H9 (cell line): ENCODE measurements at places on chromosomes 5 and 9. TPM values are rescaled to one million over a fixed set of nuclear protein-coding genes. Genes with fewer than 3 reads are reported as not detected.

DNA sequence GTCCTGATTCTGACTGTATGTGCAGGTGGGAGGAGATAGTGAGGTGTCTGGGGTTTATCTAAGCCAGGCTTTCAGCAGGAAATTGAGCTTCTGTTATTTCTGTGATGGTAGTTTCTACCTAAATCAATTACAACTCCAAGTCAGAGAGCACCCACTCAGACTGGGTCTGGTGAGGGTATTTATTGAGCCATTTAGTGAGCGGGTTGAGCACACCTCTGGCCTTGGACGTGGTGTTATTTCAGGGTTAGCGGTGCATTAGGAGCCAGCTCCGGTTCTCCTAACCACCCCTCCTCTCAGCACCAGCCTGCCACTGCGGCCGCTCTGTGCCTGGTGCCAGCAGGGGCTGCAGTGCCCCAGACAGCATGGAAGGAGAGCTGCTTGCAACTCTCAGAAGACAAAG is 238.9 kb downstream of the CACNA1B start:
- DNase-seq, result no peak

GRCh38 chr9:129866394-129867135 is 31.3 kb downstream of the USP20 start:
- DNase-seq, result no peak

DNA sequence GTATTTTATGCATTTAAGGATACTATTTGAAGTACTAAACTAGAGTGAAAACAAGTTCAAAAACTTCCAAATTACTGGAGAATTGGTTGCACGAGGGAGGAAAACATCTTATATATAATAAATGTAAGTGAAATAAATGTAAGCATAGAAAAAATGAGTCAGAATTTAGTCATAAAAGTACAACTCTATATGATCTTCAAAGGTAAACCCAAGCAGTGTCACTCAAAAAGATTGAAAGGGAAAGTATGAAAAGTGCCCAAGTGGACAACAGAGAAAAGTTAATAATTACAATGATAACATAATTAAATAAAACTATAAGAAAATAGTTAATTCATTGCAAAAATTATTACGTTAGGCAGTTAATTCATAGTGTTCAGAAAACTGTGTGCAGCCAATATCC is 2288.5 kb upstream of the C9orf72 start:
- no peak for DNase-seq

GRCh38 chr9:135865531-135865930 is 41.8 kb downstream of the CAMSAP1 start:
- DNase-seq, result no peak

The INSL6 gene
- not detected in 2 replicates for total RNA-seq

The LYSMD3 gene
- 14.0 and 16.5 TPM in 2 replicates for total RNA-seq

- DNase-seq, result no peak
Observed at GRCh38 chr5:69034898-69035297, 58.9 kb upstream of the SLC30A5 start.

The PNPLA7 gene
- 1.6 and 1.8 TPM in 2 replicates for total RNA-seq

DNA sequence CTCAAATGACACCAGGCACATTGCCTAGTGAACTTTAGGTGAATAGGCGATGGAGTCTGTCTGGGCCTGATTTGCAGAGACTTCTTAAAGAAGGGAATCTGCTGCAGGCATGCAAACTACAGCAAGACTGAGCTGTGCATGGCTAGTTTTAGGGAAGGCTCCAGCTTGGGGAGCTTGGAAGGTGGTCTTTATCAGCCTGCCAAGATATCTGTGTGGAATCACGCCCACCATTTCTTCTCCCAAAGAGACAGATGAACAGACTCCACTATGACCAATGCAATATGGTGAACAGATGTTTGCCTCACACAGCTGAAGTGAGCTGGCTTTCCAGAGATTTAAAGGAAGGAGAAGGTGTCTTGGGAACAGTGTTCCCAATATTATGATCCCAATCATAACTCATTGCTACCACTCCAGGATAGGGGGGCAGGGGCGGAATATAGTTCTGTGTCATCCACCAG is 129.0 kb upstream of the HMHB1 start:
- DNase-seq, result no peak

GRCh38 chr9:91359734-91360470 is 1.8 kb downstream of the AUH start:
- no peak for DNase-seq

GRCh38 chr5:72347801-72348308 is 27.7 kb downstream of the PTCD2 start:
- DNase-seq, result no peak

- DNase-seq, result no peak
Observed at GRCh38 chr5:3051400-3051799, 299.9 kb upstream of the IRX2 start.

The SPATA31A5 gene
- total RNA-seq, result 0.28 and 0.46 TPM in 2 replicates

The HAVCR2 gene
- not detected in 2 replicates for total RNA-seq

GRCh38 chr5:142753116-142753631 is 17.0 kb upstream of the ARHGAP26 start:
- no peak for DNase-seq

GRCh38 chr5:72007336-72008111 is 99.8 kb upstream of the MAP1B start:
- no peak for DNase-seq

DNA sequence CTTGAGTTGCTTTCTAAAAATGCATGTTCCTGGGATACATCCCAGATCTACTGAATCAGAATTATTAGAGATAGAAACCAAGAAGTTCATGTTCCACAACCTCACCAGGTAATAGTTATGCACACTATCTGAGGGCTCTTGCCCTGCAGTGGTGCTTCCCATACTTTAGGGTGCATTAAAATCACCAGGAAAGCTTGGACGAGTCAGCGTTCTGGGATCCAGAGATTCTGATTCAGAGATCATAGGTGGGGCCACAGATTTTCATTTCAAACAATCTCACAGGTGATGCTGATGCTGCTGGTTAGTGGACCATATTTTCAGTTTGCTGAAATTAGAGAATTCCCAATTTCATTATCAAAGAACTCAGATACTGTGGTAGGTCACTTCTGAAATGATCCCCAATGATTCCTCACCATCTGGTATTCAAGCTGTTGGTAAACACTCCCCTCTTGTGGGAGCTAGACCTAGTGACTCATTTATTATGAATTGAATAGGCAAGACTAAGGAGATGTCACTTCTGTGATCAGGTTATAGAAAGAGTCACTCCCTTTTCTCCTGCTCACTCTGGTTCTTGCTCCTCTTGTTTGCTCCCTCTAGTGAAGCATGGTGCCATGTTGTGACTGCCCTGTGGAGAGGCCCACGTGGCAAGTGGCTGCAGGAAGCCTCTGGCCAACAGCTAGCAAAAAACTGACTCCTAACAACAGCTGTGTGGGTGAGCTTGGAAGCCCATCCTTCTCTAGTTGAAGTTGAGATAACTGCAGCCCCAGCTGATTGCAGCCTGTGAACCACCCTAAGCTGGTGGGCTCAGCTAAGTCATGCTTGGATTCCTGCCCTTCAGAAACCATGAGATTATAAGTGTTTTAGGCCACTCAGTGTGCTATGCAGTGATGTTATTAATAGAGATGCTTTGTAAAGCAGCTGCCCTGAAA is 59.8 kb downstream of the SH3TC2 start:
- DNase-seq, result no peak

The CCNI2 gene
- 0.57 and 0.90 TPM in 2 replicates for total RNA-seq

DNA sequence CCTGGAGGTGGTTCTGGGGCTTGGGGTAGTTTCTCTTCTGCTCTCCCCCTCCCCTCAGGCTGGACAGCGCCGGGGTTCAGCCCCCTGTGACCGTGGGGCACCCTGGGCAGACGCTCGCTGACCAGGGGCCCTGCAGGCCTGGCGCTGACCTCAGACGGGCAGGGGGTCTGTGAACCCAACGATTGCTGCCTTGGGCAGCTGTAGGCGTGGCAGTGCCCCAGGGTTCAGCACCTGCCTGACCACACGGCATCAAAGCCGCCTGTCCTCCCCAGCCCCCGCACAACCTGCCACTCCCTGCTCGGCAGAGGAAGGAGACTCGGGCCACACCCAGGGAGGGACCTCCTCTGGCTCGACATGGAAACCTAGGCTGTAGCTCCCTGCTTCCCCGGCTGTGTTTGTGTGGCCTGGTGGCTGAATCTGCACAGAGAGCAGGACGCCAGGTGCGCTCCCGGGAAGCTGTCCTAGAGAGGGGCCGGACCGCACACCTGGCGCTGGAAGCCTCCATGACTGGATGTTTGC is 12.2 kb downstream of the LCN12 start:
- no peak for DNase-seq

The ZNF366 gene
- not detected in 2 replicates for total RNA-seq

The MELK gene
- total RNA-seq, result 40.1 and 43.6 TPM in 2 replicates

DNA sequence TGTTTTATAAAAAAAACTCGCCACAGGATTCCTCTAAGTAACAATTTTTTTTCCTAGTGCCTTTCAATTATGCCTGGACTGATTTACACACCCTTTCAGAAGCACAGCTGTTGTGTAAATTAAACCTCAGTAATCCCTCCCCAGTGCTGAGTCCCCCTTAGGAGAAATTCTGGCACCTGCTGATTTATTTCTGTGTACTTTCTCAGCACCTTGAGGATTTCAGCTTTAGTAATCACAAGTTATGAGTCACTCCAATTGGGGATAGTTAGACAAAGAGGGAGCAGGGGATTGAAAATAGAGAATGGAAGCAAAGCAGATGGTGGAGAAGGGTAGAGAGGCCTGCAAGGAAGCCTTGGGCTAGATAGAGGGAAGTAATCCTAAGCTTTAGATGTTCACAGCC is 171.7 kb downstream of the TTLL11 start:
- DNase-seq, result no peak

The GADD45G gene
- total RNA-seq, result 6.8 and 7.7 TPM in 2 replicates

The FREM1 gene
- total RNA-seq, result 0.35 and 0.44 TPM in 2 replicates

DNA sequence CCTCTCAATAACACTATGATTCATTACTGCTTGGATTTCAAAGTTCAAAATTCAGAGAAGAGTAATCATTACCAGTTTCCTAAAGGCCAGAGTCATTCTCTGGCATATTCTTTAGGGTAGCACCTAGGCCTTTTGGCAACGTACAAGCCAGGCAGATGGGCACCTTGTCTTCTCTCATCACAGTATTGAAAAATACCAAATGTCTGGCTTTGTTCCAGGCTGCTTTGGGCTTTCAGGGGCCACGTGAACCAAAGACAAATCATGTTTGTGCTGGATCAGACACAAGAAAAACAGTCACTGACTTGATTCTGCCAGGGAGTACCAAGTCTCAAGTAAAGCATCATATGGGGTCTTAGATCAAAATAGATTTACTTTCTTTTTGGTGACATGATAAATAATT is 15.5 kb downstream of the MEGF9 start:
- DNase-seq, result no peak

DNA sequence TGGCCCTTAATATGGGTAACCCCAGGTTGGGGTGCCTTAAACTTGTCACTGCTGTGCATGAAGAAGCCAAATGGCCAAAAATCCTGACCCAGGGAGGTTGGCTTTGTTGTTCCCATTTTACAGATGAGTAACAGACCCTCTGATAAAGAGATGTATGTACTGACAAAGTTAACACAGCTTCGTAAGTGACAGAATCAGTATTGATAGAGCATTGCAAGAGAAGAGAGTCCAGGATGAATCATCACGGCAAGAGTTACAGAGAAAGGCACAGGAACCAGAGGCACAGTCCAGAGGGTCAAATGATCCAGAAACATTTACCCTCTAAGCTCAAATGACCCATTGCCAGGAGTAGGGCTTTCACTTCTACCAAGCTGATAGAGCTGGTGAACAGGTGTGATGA is 103.8 kb upstream of the SMC2 start:
- no peak for DNase-seq

DNA sequence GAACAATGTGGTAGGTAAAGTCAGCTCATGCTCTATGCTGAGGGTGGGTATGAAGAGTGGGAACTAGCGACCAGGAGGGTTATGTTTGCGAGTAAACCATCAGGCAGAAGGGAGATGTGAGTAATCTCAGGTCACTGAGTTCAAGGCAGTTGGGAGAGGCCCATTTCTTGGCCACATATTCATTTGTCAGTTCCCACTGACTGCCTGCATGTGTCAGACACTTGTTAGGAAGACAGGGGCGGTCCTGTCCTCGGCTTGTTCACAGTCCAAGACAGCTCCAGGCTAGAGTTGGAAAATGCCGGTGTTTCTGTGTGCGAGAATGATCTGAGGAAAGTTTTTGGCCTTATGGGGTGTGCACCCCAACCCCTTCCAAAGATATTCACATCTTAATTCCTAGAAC is 48.6 kb upstream of the GDNF start:
- no peak for DNase-seq

DNA sequence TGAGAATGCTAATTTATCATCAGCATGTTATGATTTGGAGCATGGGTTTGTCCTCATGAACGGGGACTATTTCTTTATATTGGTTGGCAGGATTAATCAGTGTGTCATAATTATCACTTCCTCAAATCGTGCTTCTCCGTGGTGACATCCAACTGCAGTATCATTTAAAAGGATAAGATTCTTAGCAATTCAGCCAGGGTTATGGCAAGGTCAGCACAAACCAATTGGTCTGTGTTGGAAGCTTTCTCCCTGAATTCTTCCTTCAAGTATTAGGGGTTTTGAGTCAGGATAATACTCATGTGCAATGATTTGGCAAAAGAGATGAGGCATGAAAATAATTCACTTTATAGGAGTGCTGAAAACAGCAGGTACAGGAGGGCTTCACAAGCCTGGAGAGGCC is 5.5 kb upstream of the CAMLG start:
- DNase-seq, result no peak

The THBS4 gene
- total RNA-seq, result 18.6 and 19.0 TPM in 2 replicates

DNA sequence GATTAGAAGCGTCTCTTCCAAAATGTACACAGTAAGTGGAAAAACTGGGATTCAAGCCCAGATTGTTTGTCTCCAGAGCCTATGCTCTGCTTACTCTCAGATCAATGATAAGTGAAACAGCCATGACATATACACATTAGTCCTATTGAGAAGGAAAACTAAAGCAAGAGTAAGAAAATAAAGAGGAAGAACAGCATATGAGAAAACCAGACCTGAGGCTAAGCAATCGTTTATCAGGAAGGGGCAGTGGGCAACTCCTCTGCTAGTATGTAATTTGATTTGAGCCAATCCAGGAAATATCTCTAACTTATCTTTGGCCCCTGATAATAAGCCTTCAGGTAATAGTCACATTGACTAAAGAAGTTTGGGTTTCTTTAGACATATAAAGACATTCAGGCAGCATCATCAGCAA is 789.9 kb upstream of the C9orf72 start:
- no peak for DNase-seq

GRCh38 chr5:8807636-8808035 is 738.2 kb downstream of the SEMA5A start:
- no peak for DNase-seq

The LIX1 gene
- 0.07 and 0.13 TPM in 2 replicates for total RNA-seq

The NME5 gene
- total RNA-seq, result 0.66 and 0.96 TPM in 2 replicates

The TMEM174 gene
- not detected in 2 replicates for total RNA-seq
